ENCODE measurements at places on chromosomes 3 and 15.

- DNase-seq: no peak
Observed at GRCh38 chr3:147582642-147583041, 173.5 kb downstream of the ZIC1 start.

- DNase-seq: no peak
Observed at GRCh38 chr15:42986693-42987342, 66.2 kb upstream of the TTBK2 start.

DNA sequence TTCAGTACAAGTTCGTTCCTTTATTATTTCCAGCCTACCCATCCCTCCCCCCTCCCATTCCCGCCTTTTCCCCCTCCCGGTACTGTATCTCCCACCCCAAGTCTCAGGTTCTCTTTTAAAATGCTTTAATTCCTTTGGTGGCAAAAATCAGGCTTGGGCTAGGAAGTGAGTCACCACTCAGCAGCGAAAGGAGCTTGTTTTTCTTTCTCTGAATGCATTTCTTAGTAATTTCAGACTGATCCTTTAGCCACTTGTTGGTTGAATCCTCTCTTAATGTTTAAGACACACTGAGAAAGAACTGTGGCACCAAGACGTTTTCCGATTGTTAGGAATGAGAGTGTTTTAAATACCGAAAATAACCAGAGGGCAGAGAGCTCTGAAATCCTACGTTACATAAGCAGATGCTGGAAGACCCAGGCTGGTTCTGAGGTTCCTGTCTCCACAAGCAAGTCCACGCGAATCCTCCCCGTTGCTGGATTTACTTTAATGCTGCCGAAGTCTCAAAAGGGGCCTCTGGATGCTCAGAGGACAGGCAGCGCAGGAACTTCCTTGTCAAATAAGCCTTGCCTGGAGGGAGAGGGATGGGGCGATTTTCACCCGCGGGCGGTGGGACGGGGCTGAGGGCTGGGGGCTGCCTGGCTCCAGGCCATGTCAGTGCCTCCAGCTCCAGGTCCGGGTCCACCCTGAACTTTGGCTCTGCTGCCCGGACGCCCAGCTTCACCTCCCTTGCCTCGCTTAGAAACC, 854 bp upstream of the COL8A1 start:
- no peak for DNase-seq

- no peak for DNase-seq
Observed at GRCh38 chr3:49600781-49601180, 46.5 kb downstream of the BSN start.

GRCh38 chr3:70631716-70632307, 319.4 kb upstream of the MDFIC2 start:
- DNase-seq: no peak

DNA sequence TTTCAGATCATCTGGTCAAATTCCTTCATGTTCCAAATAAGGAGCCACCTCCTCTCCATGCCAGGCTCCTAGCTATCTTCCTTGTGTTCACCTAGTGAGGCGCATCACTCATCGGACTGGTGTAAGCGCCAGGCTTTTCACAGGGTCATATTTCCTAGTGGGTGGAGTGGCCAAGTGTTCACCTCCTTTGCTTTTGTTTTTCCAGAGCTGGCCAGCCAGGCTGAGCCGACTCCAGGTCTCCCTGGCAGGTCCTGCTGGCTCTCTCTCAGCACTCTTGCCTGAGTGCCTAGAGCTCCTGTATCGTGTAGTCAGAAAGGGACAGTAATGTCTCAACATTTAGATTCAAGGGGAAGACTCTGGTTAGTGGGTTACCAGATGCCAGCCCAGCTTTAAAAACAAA, 31.0 kb downstream of the HEG1 start:
- no peak for DNase-seq

DNA sequence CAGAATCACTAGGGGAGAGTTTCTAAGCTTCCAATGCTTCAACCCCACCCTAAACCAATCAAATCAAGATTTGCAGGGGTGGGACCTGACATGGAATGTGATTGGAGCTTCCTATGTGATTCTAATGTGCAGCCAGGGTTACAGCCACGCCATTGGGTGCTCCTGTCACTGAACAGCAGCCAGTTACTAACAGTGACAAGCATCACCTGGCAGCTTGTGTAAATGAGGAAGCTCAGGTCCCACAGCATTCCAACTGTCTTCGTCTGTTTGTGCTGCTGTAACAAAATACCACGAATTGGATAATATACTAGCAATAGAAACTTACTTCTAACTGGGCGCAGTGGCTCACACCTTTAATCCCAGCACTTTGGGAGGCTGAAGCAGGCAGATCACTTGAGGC, 294.9 kb downstream of the SHQ1 start:
- DNase-seq: no peak

DNA sequence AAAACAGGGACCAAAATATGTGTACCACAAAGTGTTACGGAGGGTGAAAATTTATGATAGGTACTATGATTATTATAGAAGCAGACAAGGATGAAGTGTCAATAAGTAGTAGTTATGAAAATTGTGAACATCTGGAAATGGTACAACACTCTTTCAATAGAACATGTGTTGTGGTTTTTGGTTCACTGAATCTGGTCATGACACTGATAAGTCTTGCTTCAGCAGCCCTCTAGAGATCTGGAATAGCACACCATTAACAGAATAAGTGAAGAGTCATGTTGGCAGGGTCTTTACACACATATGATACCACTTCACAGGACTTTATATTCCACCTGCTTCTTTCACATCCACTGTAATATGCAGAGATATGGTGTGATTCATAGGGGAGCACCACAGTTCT, 985.2 kb upstream of the SEMA6D start:
- no peak for DNase-seq

- DNase-seq: no peak
Observed at GRCh38 chr15:51334011-51334451, 4.4 kb downstream of the CYP19A1 start.

DNA sequence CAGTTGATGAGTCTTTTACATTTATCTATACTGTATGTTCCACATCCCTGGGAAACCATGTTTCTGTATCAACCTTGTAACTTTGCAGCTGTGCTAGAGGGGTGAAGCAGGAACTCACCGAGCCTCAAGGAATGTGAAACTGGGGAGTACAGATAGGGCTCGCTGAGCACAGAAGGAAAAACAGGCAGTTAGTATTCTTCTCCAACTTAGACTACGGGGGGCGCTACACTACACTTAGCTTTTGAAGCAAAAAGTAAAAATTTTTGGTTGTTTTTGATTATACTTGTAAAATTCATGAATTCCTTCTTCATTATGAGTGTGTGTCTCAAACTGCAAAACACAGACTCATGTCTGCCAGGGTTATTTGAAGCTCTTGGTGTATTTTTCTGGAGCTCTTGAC, 132.7 kb upstream of the RGMA start:
- DNase-seq: no peak

DNA sequence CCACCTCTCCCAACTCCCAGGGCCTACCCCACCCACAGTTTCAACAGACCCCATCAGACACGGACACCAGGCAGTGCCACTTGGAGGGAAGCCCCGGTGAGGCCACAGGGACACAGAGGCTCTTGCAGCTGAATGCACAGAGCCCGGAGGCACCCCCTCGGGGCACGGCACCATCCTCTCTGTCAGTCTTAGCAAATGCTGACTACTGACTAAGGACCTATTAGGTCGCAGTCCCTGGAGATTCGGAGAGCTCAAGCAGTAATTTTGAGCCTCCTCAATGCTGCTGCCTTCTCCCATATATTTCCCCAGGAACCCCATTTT, 79.9 kb downstream of the VGLL4 start:
- DNase-seq: no peak

GRCh38 chr3:64693031-64693430, 5.2 kb upstream of the ADAMTS9 start:
- DNase-seq: no peak

DNA sequence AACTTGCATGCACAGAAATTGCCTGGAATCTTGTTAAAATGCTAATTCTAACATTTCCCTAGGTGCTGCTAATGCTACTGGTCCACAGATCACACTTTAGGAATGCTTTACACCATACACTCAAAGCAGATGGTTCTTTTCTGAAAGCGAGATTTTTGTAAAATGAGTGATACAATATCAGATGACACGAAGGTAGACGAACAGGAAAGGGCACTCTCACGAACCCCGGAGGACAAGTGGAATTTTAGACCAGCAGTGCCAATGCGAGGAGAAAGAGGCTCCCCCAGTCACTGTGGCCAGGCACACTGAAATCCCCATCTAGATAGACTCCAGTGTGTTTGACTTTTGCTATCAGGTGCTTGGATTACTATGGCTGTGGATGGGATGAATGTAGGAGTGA, 21.0 kb downstream of the FAIM start:
- no peak for DNase-seq

GRCh38 chr3:8875836-8876235, 87.4 kb downstream of the RAD18 start:
- no peak for DNase-seq

GRCh38 chr3:108119398-108120104, 28.7 kb upstream of the CD47 start:
- no peak for DNase-seq

DNA sequence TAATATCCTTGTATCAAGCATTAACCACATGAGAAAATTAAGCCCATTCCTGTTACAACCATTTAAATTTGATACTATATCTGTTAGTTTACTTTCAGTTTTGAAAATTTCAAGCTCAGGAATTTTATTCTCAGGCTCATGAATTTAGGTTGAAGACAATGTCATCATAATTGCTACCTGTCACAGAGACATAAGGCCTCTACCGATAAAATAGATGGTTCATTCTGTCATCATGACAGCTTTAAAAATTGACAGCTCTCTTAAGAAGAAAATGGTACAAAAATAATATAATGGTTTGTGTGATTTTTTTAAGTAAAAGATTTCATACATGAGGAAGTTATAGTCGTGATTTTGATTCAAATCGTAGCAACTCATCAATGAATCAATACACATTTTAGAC, 1003.2 kb downstream of the ROBO1 start:
- no peak for DNase-seq

DNA sequence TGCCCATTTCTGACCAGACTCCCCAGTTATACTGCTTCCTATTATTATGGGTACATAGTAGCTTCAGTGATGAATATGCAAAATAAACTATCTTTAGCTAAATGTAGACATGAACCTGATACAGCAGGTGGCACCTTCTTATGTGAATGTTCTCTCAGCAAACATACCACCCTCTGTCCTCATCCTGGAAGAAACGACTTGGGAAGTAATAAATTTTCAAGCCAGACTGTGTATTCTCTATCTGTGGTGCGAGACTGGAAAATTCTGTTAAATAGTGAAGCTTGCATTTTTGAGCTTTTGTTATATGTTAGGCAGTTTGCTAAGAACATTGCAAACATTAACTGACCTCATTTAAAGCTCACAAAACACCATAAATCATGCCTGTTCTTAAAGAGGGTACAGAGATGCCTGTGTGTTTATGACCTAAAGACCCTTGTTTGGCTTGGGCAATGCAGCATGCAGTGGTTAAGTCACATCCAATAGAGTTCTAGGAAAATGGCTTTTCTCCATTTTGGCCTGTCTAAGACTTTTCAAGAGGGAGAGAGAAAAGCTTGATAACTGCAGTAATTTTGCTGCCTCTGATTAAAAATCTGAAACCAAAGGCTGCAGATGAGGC, 287.1 kb downstream of the NEK10 start:
- no peak for DNase-seq

DNA sequence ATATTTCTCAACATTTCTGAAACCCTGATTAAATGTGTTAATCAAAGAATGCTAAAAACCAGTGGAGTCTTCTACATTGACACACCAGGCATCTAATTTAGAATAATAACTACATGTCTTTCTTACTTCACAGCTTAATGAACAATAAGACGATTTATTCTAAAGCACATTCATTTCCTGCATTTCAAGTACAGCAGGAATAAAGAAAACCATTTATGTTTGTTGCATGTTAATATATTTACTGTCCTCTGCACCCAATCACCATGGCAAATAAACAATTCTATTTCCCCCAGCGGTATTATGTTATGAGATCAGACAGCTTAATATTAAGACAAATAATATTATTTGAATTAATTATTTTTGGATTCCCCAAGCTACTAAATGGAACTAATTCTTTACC, 1336.3 kb upstream of the CADM2 start:
- no peak for DNase-seq
